ENCODE measurements at places on chromosomes 11 and 22.
A peak's percentile ranks its signal among the peaks of the same experiment; 100 is the strongest.

DNA sequence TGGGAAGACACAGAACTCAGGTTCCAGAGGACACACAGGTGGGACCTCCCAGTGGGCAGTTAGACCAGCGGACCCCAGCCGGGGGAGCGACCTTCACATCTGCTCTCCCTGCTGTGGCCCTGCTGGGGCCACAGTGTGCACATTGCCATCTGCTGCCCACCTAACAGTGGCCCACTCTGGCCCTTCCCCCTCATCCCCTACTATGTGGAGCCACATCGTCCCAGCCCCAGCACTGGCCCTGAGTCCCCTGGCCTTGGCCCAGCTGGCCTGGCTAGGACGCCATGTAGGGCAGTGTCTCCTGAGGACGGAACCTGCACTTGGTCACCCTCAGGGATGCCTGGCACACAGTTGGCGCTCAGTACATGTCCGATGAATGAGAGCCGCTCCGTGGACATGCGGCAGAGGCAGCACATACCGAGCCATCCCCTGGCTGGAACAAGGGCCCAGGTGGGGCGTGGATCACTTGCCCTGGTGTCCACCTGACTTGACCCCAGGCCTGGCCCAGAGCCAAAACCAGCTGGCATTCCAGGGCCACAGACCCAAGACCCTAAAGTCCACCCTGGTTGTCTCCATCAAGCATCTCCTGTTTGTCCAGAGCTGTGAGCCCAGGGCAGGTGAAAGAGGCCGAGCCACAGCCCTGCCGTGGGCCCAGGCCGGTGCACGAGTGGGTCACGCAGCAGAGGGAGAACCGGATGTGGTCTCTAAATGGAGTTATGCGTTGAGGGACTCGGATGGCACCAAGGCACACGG is 93.1 kb upstream of the FGF3 start:
- DNase-seq: no peak

- no peak for DNase-seq
Observed at GRCh38 chr22:33391298-33391697, 333.1 kb upstream of the SYN3 start.

DNA sequence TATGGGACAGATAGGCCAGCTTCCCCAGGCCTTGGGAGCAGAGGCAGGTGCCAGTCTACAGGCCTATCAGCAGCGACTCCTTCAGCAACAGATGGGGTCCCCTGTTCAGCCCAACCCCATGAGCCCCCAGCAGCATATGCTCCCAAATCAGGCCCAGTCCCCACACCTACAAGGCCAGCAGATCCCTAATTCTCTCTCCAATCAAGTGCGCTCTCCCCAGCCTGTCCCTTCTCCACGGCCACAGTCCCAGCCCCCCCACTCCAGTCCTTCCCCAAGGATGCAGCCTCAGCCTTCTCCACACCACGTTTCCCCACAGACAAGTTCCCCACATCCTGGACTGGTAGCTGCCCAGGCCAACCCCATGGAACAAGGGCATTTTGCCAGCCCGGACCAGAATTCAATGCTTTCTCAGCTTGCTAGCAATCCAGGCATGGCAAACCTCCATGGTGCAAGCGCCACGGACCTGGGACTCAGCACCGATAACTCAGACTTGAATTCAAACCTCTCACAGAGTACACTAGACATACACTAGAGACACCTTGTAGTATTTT is 26.6 kb upstream of the L3MBTL2 start:
- no peak for DNase-seq

GRCh38 chr11:117197516-117198456 is 1.4 kb upstream of the TAGLN start:
- peak; percentile 77 for DNase-seq

GRCh38 chr11:47253660-47254059 is 4.1 kb upstream of the NR1H3 start:
- DNase-seq: no peak

- no peak for DNase-seq
Observed at GRCh38 chr11:1953489-1954266, 6.5 kb downstream of the MRPL23 start.

- DNase-seq: no peak
Observed at GRCh38 chr11:130729678-130730300, 186.5 kb downstream of the SNX19 start.

GRCh38 chr22:43857367-43857766 is 4.9 kb downstream of the SULT4A1 start:
- no peak for DNase-seq

- DNase-seq: no peak
Observed at GRCh38 chr11:122399375-122399774, 256.1 kb upstream of the UBASH3B start.

DNA sequence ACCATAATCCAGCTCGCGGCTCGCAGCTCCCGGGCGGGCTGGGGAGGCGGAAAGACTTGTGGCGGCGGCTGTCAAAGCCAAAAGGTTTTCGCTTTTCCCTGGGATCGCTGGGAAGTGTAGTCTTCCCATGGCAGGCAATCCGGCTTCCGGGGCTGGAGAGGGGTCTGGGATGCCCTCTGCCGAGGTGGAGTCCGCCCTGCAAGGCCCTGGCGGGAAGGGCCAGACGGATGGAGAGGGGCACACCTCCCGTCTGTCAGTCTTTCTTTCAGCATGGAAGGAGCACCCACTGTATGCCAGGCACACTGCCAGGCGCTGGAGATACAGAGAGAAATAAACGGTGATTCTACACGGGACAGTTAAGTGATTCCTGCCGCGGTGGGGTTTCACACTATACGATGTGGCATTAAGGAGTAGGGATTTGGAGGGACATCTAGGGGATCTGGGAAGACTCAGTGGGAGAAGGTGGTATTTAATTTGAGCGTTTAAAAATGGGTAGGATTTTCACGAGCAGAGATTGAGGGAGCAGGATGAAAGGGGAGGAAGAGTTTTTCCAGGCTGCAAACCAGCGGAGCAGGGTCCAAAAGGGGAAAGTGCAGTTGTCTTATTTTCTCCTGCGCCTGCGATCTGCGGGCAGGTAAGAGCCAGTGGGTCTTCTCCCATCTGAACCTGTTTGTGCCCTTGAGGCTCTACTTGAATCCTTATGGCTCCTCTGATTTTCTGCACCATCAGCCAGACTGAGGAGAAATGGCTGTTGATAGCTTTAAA is at the start of gene BACE1:
BACE1 (minus strand) TSS at position 60 of the 765 bp plus-strand sequence. CDS start 461 bp downstream, outside the sequence.
- DNase-seq: peak; percentile 90

- DNase-seq: peak; percentile 18
Observed at GRCh38 chr11:127226949-127227348, 226.4 kb upstream of the KIRREL3 start.

GRCh38 chr11:9274499-9275258 is 9.5 kb upstream of the DENND5A start:
- DNase-seq: peak; percentile 28

DNA sequence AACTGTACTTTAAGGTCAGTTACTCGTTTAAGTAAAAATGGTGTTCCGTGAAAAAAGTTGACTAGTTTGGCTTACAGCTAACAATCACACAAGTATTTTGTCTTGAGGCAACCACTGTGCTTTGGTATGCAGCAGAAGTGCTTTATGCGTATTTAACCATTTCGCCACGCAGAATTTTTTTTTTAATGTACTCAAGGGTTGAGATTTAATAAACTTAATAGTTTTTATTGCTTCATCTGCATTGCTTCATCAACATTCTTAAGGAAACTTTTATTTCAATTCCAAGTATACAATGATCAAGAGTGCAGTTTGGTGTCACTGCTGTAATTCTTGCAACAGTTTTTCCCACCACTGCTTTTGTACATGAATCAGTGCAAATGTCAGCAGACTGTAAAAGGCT is 66.4 kb downstream of the ZNRF3 start:
- DNase-seq: no peak

GRCh38 chr11:112558691-112559090 is 298.0 kb upstream of the PLET1 start:
- DNase-seq: peak; percentile 43

- no peak for DNase-seq
Observed at GRCh38 chr11:72646472-72646871, 27.8 kb downstream of the PDE2A start.

- DNase-seq: no peak
Observed at GRCh38 chr22:20091690-20092476, 11.8 kb downstream of the DGCR8 start.

DNA sequence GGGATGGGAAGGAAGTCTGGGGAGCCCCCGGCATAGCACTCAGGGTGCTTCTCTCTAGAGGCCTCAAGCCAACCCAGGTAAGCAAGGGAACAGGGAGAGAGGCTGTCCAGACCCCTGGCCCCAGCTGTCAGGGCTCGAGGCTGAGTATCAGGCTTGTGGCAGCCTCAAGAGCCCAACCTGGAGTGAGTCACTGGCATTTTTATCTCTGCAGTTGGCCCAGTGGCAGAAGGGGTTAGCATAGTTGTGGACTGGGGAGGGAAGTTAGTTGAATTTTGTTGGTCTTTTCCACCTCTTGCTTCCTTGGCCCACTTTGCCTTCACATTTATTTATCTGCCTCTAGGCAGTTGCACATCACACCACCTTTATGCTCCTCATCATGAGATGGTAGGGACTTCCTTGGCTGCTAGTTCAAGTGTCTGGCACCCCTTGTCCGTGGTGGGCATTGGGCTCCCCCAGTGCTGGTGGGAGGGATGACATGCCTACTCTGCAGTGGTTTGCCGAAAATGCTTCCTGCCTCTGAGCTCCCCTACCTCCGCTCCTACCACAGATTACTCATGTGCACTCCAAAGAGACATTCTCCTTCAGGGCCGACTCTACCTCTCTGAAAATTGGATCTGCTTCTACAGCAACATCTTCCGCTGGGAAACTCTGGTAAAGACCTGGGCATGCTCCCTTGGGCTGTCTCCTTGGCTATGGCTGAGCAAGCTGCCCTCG is 60.1 kb downstream of the SCN3B start:
- DNase-seq: peak; percentile 5

- DNase-seq: no peak
Observed at GRCh38 chr11:57162179-57162898, 19.4 kb upstream of the LRRC55 start.

GRCh38 chr22:28241656-28242290 is 322.7 kb upstream of the PITPNB start:
- no peak for DNase-seq

DNA sequence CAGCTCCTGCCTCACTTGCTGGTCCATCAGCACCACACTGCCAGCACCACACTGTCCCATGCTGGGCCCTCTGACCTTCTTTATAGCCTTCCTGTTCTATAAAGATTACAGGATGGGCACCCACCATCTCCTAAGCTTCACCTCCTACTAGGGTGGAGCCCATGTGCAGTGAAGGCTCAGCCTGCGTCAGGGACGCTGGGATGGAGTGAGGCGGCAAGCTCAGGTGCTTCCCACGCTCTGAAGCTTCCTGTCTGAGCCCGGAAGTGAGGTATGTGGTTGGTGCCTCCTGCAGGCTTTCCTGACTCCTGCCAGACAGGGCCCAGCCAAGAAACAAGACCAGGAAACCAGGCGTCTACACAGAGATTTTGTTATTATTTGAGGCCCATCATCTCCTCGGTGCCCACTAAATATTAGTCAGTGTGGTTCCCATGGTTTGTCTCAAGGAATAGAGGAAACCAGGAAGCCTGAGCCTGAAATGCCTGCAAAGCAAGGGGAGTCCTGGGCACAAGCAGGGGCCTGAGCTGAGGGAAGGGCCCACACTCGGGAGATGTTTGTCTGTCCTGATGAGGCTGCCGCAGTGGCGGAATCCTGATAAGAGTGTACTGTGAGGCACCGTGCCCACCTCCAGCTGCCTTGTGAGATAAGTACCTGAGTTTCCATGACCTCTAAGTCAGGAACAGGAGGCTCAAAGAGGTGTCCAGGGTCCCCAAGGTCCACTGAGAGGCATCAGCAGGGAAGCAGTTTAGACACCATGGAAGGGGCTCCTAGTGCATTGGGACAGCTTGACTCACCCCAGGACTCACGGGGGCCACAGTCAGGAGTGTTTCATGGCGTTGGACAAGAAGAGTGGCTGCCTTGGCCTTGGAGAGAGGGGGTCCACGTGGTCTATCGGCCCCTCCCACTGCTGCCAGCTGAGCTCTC is 22.0 kb downstream of the RSPH14 start:
- DNase-seq: no peak

DNA sequence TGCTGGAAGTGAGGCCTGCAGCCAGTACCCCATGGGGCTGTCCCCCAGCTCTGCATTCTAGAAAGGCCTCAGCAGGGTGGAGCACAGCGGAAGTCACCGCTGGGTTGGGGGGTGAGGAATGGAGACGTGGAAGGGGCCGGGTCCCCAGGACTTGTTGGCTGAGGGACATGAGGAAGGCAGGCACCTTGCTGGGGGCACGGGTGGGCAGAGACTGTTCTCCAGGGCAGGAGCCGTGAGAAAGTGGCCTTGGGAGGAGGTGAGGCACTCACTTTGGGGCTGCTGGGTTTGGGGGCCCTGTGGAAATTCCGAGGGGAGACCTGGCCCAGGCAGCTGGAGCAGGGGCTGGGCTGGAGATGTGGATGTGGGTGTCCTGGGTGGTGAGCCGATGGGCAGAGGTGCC is 5.0 kb downstream of the TNNI2 start:
- DNase-seq: no peak

DNA sequence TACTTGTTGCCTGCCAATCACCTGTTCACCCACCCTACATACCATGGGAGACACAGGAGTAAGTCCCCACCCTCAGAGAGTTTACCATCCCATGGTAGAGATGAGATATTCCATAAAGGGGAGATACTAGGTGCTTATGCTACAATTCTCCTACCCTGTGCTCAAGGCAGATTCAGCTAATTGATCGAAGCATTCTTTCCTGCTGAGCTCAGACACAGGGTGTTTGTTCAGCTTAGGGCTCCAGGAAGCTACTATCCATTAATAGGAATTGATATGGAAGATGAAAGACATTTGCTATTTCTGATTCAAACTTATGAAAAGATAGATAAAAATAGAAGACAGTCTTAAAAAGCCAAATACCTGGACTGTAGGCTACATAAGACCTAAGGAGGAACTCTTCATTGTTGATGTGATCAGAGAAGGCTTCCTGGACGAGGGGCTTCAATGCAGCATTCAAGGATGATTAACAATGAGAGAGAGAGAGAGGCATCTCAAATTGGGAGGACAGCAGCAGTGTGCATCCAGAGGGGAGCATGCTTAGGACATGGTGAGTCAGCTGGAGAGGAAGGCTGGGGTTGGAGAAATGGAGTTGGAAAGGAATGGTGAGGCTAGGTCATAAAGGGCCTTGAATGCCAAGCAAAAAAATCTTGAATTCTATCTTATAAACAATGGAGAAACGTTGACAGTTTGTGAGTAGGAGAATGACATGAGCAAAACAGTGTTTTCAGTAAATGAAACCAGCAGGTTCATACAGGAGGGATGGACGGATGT is 15.0 kb downstream of the SYT13 start:
- no peak for DNase-seq

DNA sequence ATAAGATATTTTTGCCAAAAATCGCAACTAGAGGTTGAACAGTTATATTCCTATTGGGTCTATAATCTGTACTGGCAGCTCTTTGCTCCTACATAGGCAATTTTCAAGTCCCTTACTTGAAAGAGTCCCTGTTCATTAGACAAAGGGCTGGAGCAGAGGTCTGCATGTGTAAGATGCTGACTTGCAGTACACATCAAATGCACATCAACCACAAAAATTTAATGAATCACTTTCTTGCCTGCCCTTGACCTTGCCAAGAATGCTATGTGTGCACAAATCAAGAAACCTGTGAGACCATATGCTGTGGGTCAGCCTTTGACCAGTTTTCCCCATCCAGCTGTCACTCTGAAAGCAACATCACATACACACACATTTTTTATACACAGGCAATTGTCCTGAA is 661.5 kb downstream of the LRRC4C start:
- DNase-seq: peak; percentile 3

- DNase-seq: no peak
Observed at GRCh38 chr11:75268626-75269366, 28.2 kb downstream of the TPBGL start.

- peak; percentile 5 for DNase-seq
Observed at GRCh38 chr11:16434036-16434435, 77.7 kb upstream of the SOX6 start.

GRCh38 chr22:19917389-19918138 is 24.0 kb upstream of the COMT start:
- no peak for DNase-seq
